H9 (cell line): ENCODE measurements at places on chromosomes 7 and 10.

DNA sequence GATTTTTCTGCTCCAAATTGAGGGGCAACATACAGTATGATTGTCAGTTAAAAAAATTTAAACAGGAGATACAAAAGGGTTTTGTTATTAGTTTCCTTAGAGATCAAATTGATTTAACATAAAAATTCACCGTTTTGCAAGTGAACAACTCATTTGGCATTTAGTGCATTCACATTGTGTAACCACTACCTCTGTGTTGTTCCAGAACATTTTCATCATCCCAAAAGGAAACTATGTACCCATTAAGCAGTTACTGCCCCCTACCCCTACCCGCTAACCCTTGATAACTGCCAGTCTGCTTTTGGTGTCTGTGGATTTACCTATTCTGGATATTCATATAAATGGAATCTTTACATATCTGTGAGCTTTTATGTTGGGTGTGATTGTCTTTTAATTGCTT lies 3.1 kb downstream of the ZRANB1 start:
- no peak for DNase-seq

- DNase-seq = no peak
Measured at GRCh38 chr10:127174866-127175265, 21.5 kb downstream of the INSYN2A start.

DNA sequence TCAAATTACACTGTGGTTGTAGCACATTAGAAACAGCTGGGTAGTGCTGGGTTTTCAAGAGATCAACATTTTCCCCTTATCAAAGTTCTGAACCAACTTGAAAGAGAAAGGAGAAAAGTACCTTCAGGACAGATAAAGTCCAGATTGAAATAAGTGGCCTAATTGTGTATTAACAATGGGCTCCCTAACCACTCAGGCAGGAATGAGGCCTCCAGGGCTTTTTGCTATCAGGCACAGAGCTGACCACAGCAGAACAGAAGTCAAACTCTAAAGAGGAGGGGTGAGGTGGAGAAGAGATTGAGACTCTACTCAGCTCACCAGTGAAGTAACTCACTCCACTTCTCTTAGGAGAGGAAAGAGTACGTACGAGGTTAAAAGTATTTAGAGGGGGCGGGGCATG lies 394.1 kb upstream of the PHF14 start:
- no peak for DNase-seq

- DNase-seq = no peak
Measured at GRCh38 chr7:43021431-43021830, 89.3 kb downstream of the MRPL32 start.

DNA sequence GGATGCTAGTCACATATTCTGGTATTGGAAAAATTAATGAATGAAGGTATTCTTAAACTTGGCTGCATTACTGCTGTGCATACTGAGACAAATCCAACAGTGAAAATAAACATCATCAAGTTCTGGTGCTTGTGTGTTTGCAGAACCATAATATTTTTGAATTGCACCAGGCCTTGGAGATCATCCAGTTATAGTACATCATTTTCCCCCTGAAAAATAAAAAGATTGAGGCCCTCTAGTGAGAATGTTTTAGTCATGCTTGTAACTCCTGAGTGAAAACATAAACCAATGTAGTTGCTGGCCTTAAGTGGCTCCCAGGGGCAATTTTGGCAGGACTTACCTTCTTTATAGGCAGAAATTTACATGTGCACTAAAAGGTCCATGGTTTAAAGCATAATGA lies 218.8 kb upstream of the TMEM229A start:
- DNase-seq = no peak

GRCh38 chr10:113226831-113227445 lies 276.9 kb downstream of the TCF7L2 start:
- no peak for DNase-seq

DNA sequence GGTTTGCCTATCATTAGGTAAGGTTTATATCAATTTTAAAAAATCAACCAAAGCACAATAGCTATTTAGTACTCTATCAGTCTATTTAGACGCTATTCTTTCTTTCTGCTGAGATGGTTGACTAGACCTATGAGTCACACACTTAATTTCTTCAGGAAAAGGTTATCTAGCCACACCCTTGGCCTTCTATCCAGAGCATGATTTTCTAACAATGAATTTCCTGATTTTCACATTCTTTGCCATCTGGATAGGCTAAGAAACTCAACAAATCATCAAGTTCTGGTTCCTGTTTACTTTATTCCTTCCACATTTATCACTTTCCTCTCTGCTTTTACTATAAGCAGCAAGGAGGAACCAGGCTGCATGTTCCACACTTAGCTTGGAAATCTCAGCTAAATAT lies 8.1 kb downstream of the PRPS1L1 start:
- DNase-seq = no peak

DNA sequence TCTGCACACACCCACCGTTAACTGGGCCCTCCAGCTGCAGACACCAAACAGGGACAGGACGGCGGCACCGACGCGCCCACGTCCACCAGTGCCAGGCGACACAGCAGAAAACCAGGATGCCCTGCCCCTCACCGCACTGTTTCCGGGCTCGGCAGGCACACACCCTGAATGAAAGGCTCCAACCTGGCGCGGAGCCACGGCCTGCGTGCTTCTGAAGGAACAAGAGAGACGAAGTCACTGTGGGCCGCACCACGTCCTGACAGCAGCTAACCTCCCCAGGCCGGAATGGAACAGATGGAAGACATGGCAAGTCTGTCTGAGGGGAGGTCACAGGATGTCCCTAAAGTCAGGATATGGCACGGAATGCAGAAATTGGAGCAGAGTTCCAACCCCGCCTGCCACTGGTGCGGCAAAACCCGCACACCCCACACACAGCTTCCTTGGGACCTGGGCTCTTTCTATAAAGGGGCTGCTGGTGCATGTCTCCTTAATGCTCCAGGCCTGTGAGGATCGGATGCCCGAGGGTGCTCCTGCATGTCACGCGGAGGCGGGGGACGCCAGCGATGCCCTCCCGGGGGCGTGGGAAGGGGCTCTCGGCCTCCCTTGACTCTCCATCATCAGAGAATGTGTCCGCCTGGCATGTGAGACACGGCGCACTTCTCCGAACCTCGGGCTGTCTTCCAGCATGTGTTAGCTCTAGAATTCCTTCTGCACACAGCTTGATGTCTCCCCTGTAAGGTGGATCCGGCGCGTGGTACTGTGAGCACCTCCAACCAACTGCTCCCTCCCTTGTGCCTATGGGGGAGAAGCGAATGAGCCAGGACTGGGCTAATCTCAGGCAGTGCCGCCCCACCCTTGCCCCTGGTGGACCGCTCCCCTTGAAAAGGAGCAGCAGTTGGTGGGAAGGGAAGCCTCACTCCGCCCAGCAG lies 3.9 kb upstream of the GPER1 start:
- no peak for DNase-seq

GRCh38 chr10:108789919-108790318 lies 1133.4 kb downstream of the XPNPEP1 start:
- no peak for DNase-seq

- no peak for DNase-seq
Measured at GRCh38 chr7:22979251-22979650, 34.7 kb downstream of the HYCC1 start.

- DNase-seq = no peak
Measured at GRCh38 chr10:57624066-57624465, 643.6 kb downstream of the IPMK start.

- peak; percentile 74 for DNase-seq
Measured at GRCh38 chr10:122267849-122268737, 3.0 kb upstream of the BTBD16 start.

DNA sequence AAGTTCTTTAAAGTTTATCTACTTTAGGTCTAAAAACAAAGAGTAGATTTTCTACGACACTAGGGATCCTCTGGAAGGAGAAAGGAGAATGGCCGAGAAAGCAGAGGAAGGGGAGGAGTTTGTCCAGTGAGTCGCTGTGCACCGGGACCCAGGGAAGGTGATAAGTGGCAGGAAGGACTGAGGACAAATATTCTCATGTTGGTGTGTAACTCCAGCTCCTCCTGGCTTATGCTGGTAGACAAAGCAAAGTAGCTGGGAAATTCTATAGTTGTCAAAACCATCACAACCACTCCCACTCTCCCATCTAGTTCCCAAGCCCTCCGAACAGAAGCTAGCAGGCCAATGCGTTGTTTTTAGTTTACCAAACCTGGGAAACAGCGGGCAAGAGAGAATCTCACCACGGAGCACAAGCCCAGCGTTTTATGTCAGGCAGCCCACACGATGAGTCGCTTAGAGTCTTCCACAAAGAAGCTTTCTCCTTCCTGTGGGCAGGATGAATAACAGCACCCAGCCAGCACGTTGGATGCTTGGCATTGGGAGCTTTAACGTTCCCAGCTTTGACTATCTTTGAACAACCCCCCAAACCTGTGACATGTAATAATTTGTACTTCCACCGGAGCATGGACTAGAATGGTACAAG lies 32.9 kb upstream of the JCAD start:
- DNase-seq = no peak

DNA sequence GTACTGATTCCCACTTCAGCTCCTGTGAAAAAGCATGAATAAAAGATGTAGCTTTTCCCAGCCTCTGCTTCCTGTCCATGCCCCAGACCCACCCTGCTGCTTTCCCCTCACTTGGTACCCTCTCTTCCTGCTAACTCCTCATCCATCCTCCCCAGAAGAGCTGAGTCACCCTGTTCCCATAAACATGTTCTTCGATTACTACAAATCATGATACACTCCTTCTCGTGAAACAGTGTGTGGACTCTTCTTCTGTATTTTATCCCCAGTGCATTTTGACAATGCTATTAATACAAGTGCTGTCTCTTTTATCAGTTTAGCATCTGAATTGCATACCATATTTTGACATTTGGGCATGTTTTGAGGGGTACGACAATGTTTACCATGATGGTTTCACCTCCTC lies 45.8 kb upstream of the SORBS1 start:
- no peak for DNase-seq

DNA sequence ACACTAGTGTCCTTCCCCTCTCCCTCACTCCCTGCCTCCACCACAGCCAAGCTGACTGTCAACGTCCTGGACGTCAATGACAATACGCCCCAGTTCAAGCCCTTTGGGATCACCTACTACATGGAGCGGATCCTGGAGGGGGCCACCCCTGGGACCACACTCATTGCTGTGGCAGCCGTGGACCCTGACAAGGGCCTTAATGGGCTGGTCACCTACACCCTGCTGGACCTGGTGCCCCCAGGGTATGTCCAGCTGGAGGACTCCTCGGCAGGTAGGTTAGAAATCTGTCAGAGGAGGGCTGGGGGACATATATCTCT lies 24.9 kb upstream of the VSIR start:
- no peak for DNase-seq

GRCh38 chr7:80729591-80730320 lies 91.3 kb downstream of the CD36 start:
- no peak for DNase-seq

DNA sequence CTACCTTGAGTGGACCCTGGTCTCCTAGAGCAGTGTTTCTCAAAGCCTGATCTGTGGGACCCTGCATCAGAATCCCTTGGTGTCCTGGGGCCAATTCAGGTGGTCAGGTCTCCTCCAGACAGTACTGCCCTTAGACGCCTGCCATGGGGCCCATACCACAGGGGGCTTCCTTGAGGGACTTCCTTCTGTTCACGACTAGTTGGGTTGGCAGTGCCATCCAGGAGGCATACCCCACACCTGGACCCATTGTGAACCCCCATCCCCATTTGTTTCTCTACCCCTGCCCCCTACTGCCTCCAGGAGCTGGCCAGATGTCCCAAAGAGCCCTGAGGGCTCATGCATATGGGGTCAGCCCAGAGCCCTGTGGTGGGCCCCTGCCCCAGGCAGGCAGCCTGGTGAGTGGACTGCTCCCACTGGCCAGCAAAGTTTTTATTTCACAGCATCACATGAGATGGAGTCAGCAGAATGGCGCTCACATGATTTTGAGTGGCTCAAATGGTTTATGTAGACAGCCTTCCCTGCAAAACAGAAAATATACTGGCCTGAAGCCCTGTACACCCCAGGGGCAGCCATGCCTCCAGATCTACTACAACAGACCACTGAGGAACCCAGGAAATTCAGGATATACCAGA lies 259.9 kb upstream of the ZMIZ1 start:
- no peak for DNase-seq

DNA sequence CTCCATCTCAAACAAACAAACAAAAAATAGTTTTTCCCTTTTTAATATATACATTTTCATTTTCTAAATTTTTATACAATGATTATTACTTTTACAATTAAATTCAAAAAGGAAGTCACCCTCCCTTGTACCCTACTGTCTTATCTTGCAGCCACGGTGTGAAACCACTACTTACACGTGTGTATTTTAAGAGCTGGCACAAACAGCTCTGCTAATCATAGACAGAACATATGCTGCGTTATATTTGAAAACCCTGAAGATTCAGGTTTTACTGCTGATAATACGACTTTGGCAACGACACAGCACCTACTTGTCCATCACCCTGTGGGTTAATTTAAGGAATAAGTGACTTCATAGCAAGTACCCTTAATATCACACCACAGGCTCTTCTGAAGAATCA lies 991 bp downstream of the ANKRD61 start:
- no peak for DNase-seq

DNA sequence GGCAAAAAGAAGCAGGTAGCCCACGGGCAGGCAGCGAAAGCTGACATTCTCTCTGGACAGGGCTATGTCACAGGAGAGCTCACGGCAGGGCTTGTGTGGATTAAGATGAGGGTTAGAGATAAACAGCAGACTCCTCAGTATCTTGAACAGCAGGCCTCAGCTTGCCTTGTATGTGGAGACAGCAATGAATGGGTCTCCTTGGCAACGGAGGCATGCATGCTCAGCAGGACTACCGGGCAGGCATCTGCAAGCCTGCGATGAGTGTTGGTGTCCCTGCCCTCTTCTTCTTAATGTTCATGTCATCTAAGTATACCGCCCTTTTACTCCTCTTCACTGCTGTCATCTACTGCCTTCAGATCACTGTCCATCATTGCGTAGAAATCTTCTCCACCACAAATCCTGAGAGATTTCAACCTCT lies 81.9 kb upstream of the C1GALT1 start:
- peak; percentile 83 for DNase-seq

GRCh38 chr10:130137090-130137448 lies 878 bp downstream of the GLRX3 start:
- no peak for DNase-seq

- no peak for DNase-seq
Measured at GRCh38 chr7:120523985-120524384, 251.0 kb downstream of the KCND2 start.

DNA sequence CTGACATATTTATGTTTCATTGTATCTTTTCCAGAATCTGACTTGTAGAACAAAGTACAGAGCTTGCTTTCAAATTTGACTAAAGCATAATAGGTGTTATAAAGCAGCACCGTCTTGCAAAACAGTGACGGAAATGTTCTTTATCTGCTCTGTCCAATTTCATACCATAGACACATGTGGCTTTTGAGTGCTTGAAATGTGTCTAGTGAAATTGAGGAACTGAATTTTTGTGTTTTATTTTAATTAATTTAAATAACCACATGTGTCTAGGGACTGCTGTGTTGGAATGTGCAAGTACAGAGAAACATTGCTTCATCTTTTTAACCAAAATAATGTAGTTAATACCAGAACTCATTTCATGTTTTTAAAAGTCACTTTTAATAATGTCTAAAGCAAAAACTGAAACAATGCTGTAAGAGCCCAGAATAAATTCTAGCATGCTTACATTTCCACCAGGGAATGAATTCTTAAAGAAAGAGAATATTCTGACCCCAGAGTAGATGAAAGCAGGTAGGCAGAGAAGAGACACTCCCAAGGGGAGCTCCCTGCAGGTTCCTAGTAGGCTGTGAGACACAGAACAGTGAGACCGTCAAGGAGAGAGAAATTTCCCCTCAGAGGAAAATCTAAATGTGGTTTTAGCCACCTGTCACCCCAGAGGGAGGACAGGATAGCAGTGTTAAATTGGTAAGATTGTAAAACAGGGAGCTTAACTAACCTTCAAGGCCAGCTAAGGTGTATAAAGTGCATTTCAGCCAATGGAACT lies 175.3 kb upstream of the KMT2E start:
- no peak for DNase-seq
